Stimulated activated CD8-positive, alpha-beta memory T cell treated with anti-CD3 and anti-CD28 coated beads, Interleukin-4, amount 100 ng/mL, for 1 hour (primary cell): ENCODE measurements at places on chromosomes 1 and 21.

GRCh38 chr1:90162216-90162615 lies 167.3 kb downstream of the ZNF326 start:
- no peak for DNase-seq

DNA sequence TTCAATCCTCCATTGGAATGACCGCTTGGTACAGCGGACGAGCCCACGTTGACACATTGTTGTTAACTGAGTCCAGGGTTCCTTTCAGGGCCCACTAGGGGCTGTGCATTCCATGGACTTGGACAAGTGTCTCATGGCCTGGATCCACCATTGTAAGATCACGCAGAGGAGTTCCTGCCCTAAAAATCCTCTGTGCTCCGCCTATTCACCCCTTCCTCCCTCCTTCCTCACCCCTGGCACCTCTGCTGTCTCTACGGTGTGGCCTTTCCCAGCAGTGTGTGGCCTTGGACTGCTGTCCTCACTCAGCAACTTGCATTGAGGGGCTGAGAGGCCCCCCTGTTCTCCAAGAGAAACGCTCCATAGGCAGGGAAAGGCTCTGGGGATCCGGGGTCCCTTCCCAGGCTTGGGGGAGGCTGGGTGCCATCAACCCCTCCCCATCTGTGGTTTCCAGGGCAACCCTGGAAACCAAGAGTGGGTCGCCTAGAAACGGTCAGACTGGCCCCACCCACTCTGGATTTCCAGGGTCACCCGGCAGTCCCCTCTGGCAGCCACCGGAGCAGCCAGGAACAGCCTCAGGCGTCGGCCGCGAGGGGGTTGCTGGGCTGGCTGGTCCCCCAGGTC lies 50.9 kb downstream of the MEGF6 start:
- DNase-seq: no peak

- no peak for DNase-seq
Observed at GRCh38 chr1:204194771-204195170, 1.5 kb downstream of the KISS1 start.

GRCh38 chr1:15400627-15401026 lies 9.1 kb upstream of the EFHD2 start:
- DNase-seq: no peak

DNA sequence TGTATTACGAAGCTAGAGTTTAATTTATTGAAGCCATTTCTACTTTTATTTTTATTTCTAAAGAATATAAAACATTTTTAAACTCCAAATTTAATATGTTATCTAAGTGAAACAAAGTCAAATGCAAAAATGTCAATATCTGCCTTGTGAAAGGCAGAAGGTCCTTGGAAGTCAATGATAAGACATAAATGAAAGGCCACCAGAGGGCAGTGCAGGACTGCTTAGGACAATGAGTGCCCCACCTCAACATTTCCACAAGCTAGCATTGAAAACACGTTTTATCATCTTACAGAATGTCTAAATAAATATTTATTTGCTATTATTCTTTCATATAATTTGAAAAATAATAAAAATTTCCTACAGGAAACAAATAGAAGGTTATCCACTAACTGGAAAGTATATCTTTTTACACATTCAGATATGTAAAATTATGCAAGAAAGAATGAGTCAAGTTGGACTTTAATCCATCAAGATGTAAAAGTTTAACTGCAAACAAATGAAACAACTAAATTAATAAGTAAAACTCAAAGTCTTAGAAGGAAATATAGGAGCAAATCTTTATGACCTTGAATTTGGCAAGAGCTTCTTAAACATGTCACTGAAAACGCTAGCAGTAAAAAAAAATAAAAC lies 140.1 kb upstream of the FMN2 start:
- DNase-seq: no peak

DNA sequence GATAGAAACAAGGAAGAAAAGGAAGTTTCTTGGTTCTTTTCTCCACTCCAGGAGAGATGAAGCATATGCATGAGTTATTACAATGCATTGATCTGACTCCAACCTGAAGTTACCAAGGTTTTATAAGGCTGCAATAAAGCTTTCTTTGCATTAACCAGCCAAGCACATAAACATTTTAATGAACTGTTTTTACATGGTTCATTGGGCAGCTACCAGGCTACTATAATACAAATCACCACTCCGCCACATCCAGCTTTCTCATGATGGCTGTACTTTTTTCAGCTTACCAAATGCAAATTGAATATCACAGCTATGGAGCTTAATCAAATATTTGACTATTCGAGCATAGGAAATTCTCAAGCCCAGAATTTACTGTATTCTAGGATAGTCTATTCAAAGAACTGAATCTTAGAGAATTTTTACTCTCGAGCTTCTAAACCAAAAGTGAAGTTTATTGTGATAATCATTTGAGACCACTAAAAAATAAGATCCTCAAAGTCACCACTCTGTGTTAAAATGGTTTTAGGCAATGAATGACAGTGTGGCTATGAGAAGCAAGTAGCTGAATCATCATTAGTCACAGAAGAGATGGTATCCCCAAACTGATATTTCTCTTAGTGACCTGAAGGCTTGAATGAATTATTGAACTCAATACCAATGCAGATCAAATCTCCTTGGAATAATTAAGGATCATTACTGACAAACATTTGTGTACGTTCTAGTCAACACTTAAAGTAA lies 58.6 kb upstream of the ZNF281 start:
- DNase-seq: no peak

DNA sequence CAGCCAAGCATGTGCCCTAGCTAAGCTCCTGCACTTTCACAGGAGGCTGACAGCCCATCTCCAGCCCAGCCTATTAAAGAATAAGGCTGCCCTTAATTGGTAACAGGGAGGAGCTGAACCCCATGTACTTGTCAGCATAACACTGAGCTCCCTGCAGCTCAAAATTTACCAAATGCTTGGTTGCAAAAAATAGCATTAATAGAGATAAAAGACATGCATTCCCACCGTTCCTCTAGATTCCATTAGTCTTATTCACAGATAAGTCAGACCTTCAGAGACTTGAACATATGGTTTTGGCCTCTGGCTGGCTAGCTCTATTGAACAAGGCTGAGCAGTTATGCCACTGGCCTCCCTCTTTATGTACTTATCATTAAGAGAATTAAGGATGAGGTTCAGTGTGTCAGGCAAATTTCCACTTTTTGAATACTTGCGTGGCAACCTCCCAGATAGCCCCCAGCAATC lies 29.2 kb downstream of the OLFML3 start:
- DNase-seq: no peak

- DNase-seq: no peak
Observed at GRCh38 chr1:228095938-228096337, 7.2 kb downstream of the C1orf35 start.

- no peak for DNase-seq
Observed at GRCh38 chr1:90706437-90707362, 10.4 kb downstream of the BARHL2 start.
